ENCODE measurements at places on chromosomes 2 and 18.
A peak's percentile ranks its signal among the peaks of the same experiment; 100 is the strongest.

- DNase-seq = no peak
Observed at GRCh38 chr2:85761-86160, 39.5 kb upstream of the FAM110C start.

GRCh38 chr18:24878289-24878688, 417.9 kb downstream of the HRH4 start:
- DNase-seq = peak; percentile 68

DNA sequence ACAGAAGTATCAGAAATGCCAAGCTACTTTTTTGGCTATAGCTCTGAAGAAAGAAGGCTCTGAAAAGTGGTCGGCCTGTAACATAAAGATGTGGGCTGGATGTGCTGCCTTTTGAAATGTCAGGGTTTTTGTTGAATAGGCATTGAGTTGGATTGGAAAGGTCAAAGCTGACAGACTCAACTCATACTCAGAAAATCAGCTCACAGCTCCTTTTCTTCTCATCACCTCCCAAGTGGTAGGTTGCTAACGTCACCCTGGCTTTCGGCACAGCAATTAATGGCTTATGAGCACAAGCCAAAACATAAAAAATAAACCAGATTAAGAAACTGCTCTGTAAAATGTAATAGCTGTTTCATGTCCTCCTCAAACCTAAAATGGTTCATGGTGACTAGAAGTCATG, 68.3 kb downstream of the KCNF1 start:
- DNase-seq = no peak

DNA sequence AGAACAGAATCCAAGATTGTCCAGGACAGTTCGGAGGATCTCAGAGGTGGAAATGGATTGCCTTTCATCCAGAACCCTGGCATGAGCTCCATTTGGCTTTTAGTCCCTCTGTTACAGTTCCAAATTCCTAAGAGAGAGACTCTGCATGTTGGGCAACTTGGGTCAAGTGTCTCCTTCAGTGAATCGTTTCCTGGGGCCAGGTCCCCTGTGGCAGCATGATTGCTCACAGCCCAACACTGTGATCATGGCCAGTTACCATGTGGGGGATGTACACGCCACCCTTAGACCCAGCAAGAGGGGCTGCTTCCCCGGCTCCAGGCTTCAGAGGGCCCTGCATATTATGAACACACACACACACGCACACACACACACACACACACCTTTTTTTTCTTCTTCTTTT, 118.6 kb upstream of the GLI2 start:
- no peak for DNase-seq

DNA sequence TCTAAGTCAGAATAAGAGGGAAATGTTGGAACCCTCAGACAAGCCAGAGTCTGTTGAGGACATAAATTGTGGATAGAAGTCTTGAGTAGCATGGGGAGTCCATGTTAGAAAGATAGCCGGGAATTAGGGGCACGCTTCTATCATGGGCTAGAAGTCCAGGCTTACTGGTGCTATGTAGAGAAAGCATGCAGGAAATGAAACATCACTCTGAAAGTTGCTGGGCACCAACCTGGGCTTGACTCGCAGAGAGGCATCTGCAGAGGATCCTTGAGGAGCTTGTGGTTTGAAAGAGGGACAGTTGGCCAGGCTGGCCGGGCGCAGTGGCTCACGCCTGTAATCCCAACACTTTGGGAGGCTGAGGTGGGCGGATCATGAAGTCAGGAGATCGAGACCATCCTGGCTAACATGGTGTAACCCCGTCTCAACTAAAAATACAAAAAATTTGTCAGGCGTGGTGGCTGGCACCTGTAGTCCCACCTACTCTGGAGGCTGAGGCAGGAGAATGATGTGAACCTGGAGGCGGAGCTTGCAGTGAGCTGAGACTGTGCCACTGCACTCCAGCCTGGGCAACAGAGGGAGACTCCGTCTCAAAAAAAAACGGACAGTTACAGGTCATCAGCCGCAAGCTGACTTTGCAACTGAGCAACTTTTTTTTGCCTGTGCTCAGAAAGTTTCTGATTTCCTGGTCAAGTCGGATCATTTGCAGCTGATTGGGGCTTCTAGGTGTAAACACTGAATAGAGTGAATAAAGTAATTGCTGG, 24.9 kb downstream of the CERS6 start:
- DNase-seq = no peak

- peak; percentile 72 for DNase-seq
Observed at GRCh38 chr2:201642579-201643215, 606 bp downstream of the TMEM237 start.

DNA sequence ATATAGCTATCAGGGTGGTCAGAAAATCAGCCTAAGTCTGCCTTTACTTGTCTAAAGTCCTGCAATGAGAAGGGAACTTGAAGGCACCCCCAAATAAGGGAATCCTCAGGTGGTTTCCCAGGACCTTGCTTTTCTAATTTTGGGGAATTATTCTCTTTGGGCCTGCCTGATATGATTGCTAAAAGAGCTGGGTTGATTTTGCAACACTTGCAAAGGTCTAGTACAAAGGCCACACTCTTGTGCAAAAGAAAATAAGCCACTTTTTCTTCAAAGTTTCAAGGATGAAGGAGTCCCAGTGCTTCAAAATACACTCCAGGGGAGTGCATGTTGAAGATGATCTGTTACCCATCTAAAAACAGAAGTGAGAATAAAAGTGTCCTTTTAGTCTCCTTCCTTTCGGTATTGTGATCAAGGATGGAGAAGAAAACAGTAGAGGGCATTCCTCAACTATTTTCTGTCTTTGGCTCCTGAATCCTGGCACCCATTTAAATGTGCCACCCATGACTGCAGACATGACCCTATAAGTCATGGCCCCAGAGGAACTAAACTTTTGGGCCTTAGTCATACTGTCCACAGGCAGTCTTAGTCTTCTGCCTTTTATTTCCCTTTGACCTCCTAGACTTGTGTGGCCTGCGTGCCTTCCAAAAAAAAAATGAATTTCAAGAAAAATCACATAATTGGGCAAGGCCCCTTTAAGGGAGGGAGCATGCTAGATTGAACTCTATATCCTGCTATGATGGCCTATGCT, 5.1 kb downstream of the SULT1C3 start:
- no peak for DNase-seq

- DNase-seq = no peak
Observed at GRCh38 chr2:102789349-102790090, 27.7 kb downstream of the TMEM182 start.

GRCh38 chr18:23875966-23876895, 138.3 kb upstream of the TTC39C start:
- DNase-seq = no peak

- DNase-seq = no peak
Observed at GRCh38 chr2:117065912-117066311, 748.6 kb upstream of the DDX18 start.

DNA sequence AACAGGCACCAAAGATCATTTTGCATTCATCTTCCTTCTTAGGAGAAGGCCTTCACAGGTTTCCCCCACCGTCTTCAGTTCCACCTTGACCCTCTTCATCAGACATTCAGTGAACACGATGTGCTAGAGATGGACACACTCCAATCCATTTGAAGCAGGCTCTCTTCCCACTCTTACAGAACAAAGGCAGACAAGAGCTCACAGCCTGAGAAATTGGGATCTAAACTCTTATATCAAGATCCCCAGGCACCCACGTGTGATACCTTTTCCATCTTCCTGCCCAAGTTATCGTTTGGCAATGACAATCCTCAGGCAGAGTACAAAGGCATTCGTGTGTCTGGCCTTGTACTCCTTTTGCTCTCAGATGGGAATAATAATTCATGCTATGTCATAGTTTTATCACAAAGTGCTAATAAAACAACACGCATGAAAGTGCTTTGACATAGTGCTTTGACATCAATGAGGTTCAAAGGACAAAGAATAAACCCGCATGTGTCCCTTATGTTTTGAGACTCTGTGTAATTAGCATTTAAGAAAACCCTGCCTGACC, 369.3 kb upstream of the KLHL29 start:
- DNase-seq = no peak

DNA sequence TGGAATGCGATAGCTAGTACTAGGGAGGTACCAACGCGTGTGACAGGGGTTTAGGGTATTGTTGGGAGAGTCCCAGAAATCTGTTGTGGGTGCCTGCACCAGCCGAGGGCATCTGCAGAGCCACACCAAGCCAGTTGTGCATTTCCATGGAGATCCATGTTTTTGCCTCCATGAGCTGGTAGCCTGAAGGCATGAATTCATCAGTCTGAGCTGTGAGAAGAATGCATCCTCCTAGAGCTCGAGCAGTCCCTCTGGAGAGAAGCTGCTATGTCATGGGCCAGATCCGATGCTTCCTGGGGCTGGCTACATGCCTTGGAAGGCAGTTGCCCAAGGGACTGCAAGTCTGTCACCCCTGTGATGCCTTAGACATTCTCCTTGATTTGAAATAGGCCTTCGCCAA, 57.9 kb downstream of the LIPG start:
- no peak for DNase-seq

GRCh38 chr2:128305555-128306080, 13.1 kb downstream of the HS6ST1 start:
- DNase-seq = no peak

DNA sequence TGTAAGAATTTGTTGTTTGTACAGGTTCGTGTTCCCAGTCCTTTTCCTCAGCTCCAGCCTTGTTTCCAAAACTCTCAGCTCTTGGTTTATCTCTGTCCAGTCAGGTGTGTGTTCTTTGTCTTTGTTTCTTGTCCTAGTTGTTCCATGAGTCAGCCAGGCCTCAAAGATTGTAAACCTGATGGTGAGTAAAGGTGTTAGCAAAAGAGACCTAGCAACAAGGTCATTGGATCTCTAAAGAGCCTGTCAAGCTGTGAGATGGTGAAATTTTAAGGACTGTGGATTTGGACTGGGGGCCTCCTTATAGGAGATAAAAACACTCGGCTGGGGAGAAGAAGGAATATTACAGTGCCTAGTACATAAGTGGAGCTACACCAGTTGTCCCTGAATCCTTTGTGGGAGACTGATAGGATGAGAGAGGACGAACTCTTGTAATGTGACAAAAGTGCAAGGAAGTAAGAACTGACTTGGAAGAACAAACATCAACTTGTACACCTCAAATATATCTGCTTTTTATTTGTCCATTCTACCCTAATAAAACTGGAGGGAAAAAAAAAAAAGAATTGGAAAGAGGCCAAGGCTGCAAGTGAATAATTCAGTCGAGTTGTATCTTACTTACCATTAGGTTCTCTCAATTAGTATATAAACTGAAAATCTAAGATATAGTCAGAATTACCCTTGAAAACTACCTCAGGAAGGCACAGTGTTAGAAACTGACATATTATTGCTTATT, 37.2 kb downstream of the ITGA6 start:
- DNase-seq = no peak

DNA sequence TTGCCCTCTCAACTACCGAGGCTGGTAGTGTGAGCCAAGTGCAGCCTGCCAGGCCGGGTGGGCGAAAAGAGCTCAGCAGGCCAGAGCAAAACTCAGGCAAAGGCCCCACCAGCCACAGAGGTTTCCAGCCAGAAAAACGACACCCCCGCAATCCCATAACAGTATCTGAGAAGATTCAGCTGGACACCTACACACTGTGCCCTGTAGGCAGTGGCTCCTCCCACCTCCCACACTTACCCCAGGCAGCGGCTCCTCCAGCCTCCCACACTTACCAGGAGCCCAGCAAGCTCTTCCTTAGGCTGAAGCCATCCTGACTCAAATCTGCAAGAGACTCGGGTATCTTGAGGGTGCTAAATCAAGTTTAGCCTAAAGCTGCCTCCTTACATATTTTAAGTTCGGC, 15.6 kb upstream of the TMEM18 start:
- DNase-seq = no peak

DNA sequence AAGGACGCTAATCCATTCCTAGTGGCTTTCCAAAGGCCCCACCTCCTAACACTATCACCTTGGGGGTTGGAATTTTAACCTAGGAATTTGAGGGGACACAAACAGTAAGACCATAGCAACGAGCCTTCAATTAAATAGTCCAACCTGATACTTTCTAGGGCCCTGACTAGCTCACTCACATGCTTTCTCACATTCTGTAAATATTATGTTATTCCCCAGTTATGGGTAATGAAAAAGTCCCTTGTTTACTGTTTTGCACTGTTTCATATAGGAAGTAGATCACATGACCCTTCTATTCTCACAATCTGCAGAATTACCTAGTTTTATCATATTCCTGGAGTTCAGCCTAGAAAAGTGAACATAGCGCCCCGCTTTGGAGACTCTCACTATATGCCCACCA, 1212.1 kb upstream of the ACVR2A start:
- no peak for DNase-seq

DNA sequence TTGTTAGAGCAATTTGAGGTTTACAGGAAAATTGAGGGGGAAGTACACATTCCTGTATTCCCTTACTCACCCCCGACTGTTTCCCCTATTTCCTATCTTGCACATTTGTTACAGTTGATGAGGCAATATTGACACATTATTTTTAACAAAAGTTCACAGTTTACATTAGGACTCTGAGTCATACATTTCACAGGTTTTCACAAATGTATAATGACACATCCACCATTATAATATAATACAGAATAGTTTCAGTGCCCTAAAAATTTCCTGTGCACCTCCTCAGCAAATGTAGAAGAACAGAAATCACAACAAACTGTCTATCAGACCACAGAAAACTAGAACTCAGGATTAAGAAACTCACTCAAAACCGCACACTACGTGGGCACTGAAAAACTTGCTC, 160.6 kb upstream of the RMP24 start:
- no peak for DNase-seq

GRCh38 chr2:44450082-44450481, 88.3 kb downstream of the CAMKMT start:
- DNase-seq = no peak

- DNase-seq = no peak
Observed at GRCh38 chr2:166337932-166338331, 37.8 kb downstream of the SCN9A start.

DNA sequence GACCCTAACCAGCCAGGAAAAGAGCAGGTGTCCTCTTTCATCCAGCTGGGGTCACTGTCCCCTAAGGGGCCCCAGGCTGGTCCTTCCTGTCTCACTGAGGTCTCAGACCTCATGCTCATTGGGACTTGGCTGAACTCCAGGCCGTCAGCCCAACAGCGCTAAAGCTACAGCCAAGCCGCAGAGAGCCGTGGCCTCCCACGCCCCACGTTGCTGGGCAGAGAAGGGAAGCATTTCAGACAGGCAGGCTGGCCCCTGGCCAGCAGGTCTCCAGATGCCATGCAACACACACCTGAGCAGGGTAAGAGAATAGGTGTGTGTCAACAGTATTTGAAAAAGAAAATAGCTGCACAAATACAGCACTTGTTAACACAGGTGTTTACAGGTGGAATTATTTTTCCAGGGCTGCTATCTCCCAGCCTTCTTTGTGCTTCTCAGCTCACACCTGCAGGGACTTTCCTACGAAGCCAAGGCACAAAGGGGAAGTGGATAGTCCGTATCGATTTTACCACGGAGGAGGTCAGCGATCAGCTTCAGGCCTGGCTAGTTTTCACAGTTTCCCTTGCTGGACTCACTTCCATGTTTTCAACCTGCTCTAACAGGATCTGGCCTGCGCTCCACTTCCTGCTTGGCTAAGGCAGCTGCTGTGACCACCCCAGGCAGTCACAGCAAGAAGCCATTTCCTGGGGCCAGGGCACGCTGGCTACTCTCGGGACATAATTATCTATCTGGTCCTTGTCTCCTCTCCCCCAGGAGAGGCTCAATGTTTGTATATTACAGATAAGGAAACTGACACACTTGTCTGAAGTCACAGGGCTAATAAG, 156.1 kb upstream of the ID2 start:
- DNase-seq = peak; percentile 67

All from globus pallidus (tissue), 1 donor.